ENCODE measurements at places on chromosomes 5 and 9.

DNA sequence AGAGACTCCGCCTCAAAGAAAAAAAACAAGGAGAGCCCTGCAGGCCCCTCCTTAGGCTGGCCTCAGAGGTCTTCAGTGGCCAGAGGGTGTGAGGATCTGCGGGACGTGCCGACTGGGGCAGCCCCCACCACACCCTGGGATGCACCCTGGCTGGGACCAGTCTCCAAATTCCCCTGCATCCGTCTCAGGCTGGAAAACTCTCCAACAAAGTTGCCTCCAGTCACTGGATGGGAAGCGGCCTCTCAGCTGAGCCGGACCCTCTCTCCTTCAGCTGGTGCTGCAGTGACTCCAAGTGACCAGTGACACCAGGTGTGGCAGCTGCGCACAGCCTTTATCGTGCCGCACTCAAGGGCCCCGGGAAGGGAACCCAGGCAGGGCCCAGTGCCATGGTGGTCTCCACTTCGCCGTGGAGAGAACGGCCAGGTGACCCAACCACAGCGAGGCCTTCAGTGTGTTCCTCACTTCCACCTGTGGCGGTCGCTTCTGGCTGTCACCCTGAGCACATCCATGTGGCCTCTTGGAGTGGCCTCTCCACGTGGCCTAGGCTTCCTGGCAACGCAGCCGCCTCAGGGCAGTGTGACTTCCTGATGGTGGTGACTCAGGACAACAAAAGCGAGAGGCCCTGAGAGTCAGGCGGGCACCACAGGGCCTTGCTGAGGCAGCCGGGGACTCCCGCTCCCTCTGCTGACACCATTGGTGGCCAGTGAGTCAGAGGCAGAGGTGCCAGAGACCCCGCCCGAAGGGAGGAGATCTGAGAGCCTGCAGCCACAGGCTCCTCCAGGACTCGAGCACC is 19.3 kb upstream of the CAMSAP1 start:
- DNase-seq = no peak

GRCh38 chr9:14749741-14750211 is 27.2 kb upstream of the CER1 start:
- no peak for DNase-seq

- no peak for DNase-seq
Measured at GRCh38 chr9:18851069-18851795, 181.8 kb downstream of the SAXO1 start.

GRCh38 chr5:8333977-8334376 is 465.0 kb downstream of the MTRR start:
- DNase-seq = no peak

DNA sequence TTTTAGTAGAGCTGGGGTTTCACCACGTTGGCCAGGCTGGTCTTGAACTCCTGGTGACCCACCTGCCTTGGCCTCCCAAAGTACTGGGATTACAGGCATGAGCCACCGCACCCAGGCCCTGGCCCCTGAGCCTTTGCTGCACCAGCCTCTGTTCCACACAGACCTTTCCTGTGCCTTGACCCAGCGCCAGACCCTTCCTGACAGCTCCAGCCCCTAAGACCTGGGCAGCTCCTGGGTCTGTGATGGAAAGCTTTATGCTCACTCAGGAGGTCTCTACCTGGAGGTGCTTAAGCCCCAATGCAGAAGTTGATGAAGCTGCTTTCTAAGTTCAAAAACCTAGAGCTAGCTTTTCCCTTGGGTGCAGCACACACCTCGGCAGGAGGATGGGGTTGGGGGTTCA is 58.8 kb upstream of the NEK6 start:
- no peak for DNase-seq

DNA sequence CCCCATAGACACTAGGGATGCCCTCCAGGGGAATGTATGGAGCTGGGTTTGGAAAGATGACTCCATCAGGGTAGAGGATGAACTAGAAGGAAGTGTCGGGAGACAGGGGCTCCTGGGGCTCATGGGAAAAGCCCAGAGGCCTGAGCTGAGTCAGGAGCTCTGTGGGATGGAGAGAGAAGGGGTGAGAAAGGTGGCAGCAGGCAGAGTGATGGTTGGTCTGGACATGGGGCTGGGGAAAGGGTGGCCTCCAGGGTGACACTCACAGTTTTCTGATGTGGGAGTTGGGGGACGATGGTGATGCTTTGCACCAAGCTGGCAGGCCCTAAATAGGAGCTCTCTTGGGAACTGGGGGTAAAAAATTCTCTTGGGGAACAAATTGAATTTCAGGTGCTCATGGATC is 213.5 kb upstream of the MVB12B start:
- DNase-seq = no peak

GRCh38 chr9:14531341-14532269 is 161.6 kb downstream of the ZDHHC21 start:
- no peak for DNase-seq

- no peak for DNase-seq
Measured at GRCh38 chr9:34233672-34234071, 54.8 kb downstream of the UBAP1 start.

- DNase-seq = no peak
Measured at GRCh38 chr9:114407889-114408288, 20.1 kb upstream of the AKNA start.

DNA sequence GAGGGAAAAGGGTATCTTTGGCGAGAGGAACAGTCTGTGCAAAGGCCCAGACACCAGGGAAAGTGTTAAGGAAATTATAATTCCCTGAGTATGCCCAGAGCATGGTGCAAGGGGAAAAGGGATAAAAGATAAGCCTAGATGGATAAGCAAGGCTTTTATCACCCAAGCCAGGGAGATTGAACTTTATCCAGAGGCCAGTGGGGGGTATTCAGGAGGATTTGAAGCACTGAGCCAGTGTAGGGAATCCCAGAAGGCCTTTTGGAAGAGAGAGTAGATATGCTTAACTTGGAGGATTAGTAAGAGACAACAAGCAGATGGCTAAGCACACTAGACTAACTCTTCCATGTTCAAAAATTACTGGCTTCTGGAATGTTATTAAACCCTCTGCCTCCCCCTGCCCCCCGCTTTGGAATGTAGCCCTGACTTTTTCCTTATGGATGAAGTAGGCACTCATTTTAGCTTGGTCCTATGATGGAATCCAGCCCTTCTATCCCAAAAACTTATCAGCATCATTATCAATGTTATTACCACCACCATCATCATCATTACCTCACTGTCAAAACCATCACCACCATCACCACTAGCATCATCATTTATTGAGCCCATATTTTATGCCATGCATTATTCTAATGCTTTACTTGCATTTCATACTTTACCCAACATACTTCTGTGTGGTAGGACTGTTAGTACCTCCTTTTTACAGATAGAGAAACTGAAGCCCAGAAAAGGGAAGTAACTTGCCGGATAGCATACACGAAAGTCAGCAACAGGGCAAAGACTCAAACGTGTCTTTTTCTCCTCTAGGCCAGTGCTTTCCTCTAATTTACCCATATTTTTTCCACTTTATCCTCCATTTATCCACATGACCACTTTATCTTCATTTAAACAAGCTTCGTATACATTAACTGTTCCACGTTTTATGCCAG is 237.0 kb downstream of the PAPPA start:
- DNase-seq = no peak

- no peak for DNase-seq
Measured at GRCh38 chr9:130735566-130735965, 42.0 kb downstream of the EXOSC2 start.

DNA sequence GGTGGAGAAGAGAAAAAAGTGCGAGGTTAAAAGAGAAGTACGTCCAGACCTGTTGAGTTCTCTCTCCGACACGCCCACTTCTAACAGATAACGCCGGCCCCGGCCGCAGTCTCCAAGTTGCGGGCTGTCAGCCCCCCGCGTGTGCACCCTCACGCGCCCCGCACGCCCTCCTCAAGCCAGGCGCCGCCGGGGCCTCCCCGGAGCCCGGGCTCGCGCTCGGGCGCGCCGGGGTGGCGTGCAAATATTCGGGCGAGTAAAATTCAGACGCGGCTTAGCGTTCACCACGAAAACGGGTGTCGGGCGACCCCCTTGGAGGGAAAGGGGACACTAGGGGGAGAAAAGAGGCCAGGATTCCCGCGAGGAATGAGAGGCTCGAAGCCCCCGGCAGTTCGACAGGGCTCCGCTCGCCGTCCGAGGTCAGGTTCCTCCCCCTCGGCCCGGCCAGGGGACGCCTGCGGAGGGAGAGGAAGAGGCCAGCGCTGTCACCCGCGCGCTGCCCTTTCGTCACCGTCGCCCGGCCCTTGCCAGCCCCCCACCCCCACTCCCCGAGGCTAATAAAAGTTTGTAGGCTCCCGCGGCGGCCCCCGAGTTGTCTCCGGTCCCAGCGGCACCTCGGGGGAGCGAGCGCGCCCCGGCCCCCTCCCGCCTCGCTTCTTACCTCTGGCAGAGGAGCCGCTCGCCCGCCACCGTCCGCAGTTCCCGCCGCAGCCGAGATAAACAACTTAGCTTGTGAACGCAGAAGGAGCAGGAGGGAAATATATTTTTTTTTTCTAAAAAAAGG is 743 bp downstream of the NR3C1 start:
- peak; percentile 39 for DNase-seq

- DNase-seq = peak; percentile 65
Measured at GRCh38 chr5:64632251-64632650, 58.1 kb upstream of the SHISAL2B start.

GRCh38 chr9:2655411-2655901 is 33.9 kb downstream of the VLDLR start:
- no peak for DNase-seq

DNA sequence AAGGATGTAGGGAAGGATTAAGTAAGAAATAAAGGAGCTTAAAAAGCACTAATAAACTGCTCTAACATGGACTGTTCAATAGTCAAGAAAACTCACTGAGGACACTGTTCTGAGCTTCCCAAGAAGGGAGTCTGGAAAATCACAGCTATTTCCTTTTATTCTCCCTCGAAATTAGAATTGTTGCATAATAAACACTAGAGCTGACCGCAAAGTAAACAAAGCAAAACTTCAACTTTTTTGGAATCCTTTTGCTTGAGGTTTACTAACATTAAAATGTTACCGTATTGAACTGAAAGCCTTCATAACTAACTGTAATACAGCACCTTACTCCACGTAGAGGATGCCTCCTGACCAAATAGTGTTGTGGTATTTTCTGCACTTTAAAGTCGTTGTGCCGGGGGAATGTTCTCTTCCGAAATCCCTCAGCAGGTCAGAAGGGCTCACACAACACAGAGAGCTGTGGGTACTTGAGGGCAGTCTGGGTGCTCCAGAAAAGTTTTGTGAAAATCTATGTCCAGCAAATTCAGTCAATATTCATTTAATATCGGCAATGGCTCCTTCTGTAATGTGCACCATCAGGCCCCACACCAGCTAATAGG is 59.2 kb downstream of the TTLL11 start:
- DNase-seq = no peak

GRCh38 chr5:172187118-172188032 is 649 bp downstream of the STK10 start:
- DNase-seq = no peak

GRCh38 chr9:82599336-82599949 is 463.5 kb downstream of the RASEF start:
- DNase-seq = no peak

DNA sequence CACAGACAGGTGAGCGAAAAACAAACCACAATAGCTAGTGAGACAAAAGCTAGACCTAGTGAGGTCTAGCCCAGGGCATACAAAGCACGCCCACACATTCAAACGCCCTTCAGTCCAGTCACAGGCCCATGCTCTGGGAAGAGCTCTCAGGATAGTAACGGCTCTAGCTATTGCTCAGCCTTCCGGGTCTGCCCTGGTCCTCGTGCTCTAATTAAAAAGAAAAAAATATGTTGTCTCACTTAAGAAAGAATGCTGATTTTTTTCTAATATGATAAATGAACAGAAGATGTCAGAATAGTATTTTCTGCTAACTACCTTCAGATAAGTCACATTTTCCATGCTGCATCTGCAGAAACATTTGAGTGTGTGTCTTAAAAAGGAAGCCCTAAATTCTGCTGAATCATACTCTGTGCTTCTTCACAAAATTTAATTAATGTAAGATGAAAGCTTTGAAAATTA is 94.5 kb downstream of the PLPP1 start:
- DNase-seq = no peak

DNA sequence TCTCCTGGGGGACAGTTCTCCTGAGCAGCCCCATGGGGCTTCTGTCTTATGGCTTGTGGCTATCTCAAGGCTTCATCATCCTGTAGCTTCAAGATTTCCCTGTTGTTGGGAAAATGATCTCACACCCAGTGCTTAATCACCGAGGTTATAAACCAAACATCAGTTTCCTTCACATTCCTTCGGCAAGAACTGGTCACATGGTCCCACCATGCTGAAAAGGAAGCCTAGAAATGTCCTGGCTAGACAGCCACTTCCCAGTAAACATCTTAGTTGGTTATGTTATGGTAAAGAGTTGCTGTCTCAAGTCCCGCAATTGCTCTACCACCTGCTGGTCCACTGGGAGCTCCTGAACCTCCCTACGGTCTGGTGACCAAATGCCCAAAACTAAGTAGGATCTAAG is 66.0 kb downstream of the RAB3C start:
- DNase-seq = no peak

- no peak for DNase-seq
Measured at GRCh38 chr5:178464431-178465048, 125.7 kb downstream of the COL23A1 start.

GRCh38 chr5:88664645-88665044 is 218.3 kb downstream of the MEF2C start:
- no peak for DNase-seq

GRCh38 chr9:36945999-36946398 is 88.1 kb downstream of the PAX5 start:
- no peak for DNase-seq

DNA sequence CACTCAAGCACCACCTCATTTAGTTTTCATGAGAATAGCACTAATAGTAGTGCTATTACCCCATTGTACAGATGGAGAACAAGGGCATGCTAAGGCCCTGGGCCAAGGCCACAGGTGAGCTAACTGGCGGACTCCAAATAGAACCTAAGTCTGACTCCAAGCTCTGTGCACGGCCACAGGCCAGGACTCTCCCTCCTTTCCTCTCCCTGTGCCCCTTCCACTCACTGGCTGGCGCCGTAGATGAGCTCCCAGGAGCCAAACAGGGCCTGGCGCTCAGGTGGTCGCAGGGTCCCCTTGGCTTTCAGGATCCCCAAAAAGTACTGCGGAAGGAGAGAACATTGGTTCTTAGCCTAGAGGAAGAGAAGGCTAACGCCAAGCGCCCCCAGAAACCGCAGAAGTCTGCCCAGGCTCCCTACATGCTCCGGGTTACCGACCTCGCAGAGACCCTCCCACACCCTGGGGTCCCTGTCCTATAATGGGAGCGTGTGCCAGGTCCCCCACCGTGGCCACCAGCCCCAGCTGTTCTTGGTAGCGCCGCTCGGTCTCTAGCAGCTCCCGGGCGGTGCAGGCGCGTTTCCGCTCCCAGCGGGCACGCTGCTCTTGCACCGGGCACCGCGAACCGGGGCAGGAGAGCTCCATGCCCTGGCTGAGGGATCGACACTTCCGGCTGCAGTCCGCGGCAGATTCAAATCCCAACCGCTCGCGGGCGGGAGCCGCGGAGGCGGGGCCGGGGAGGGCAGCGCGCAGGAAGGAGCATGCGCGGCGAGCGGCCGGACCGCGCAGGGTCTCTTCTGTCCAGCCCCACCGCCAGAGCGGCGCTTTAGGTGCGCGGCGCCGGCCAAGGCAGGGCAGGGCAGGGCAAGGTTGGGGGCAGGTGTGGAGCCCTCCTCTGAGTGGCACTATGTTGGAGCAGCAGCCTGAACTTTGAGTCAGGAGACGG is at the start of gene ARHGEF39:
Gene ARHGEF39, minus strand, starts transcription at position 665 of the 940 bp plus-strand sequence. Its CDS starts 26 bp downstream, at position 639.
- DNase-seq = peak; percentile 95

GRCh38 chr5:179413086-179413690 is 67.9 kb upstream of the ADAMTS2 start:
- peak; percentile 47 for DNase-seq

Measured in posterior cingulate gyrus (tissue), 11 donors.